ENCODE measurements at places on chromosomes 6 and 20.

- DNase-seq, result no peak
Observed at GRCh38 chr6:88013554-88013953, 34.1 kb upstream of the SPACA1 start.

DNA sequence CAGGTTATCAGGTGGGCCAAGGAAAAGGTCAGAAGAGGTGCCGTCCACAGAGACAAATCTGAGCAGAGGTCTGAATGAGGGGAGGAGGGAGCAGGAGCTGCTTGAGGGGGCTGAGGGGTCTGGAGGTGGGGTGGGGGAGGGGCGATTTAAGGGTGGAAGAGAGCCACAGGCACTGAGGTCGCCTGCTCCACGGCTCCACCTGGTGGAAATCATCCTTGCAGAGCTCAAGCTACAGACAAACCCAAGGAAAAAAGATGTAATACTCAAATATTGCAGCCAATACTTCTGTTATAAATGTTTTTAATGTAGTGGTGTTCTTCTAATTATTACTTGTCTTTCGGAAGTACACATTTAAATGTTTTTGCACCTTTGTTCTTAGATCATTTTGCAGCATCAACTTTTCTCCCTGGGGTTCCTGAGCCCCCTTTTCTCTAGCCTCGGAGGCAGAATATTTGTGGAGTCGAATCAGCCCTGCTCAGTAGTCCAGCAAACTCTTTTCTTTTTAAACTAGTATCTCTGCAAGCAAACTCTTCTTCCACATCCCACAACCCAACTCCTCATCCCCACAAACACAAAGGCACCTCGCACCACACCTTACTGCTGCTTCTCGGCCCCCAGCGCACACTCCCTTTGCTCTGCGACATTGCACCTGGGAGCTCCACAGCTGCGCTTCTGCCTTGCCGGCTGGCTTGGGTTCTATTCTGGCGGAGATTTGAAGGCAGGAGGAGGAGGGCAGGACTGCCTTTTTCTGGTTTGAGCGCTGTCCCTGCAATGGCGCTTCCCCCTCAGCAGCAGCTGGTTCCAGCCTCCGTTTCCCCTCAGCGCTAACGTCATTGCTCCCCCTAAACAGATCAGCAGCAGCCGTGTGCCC is 51.0 kb upstream of the TFAP2A start:
- DNase-seq, result no peak

- no peak for DNase-seq
Observed at GRCh38 chr6:42365021-42365420, 86.7 kb downstream of the TRERF1 start.

- no peak for DNase-seq
Observed at GRCh38 chr20:63121749-63122405, 94.1 kb downstream of the YTHDF1 start.
